Neural crest cell (in vitro differentiated cells): ENCODE measurements at places on chromosomes 1 and 21.

- DNase-seq: no peak
Observed at GRCh38 chr21:14550135-14550534, 4.0 kb upstream of the SAMSN1 start.

GRCh38 chr1:34113887-34114286 lies 51.1 kb downstream of the CSMD2 start:
- DNase-seq: no peak

DNA sequence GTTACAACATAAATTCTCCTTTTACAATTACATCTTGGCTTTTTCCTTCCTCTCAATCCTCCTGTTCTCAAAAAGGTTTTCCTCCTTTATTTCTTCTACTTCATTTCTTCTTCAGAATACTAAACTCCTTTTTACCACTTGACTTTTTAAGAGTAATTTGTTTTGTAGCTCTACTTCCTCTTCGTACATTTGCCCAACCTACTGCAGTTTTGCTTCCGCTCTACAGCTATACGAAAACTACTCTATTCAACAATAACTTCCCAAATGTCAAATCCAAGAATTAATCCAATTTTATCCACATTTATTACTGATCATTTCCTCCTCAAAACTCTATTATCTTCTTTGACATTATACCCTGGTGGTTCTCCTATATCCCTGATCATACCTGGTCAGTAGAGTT lies 3.4 kb downstream of the GDAP2 start:
- no peak for DNase-seq

GRCh38 chr1:172452536-172453152 lies 8.8 kb upstream of the PIGC start:
- DNase-seq: no peak

GRCh38 chr1:204684571-204685235 lies 835 bp downstream of the LRRN2 start:
- peak; percentile 35 for DNase-seq

- DNase-seq: no peak
Observed at GRCh38 chr1:48493970-48494769, 22.2 kb upstream of the SPATA6 start.
